Cortex of kidney (tissue), 1 donor: ENCODE measurements at places on chromosomes 7 and 10.

DNA sequence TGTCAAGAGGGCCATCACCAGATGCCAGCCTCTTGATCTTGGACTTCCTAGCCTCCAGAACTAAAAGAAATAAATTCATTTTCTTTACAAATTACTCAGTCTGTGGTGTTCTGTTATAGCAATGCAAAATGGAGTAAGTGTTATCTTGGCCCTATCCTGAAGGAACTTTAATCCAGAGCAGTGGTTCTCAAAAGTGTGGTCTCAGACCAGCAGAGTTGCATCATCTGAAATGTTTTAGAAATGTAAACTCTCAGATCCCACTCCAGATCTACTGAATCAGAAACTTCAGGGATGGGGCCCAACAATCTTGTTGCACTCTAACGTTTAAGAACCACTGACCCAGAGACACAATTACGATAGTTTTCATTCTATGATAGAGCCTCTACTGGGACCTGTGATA lies 3.2 kb upstream of the SUPV3L1 start:
- no peak for DNase-seq

GRCh38 chr10:128480601-128481000 lies 354.4 kb upstream of the MKI67 start:
- DNase-seq: no peak

DNA sequence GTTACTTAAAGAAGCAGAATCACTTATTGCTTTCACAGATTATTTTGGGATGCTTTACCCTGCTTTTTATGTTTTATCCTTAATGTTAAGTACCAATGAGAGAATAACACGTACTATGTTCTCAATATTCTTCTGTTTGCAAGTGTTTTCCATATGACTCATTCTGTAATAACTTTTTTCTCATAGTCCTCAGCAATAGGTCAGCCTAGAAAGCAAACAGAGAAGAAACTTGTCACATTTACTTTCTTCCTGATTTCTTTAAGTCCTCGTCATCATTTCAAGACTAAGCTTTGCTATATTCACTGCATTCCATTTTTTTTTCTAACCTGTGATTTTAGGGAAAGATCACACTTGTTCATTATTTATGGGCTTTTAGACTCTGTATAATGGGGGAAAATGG lies 6.8 kb upstream of the AGR2 start:
- DNase-seq: no peak

- DNase-seq: no peak
Observed at GRCh38 chr7:112648781-112649180, 141.4 kb downstream of the TMEM168 start.

DNA sequence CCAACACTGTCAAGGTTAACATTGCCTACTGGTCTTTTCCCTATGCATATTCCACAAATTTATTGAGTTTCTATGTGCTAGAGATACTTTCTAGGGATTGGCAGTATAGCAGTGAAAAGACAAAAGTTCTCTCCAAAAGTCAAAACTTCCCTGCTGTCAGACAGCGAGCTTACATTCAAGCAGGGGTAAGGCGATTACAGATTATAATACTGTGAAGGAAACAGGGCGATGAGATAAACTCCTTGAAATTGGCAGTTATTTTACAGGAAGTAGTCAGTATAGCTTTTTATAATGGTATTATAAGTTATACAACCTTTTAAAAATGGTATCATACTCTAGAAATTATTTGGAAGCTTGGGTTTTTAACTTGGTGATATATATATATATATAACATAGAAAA lies 9.9 kb downstream of the VPS50 start:
- DNase-seq: no peak

GRCh38 chr10:118035354-118036005 lies 11.3 kb downstream of the RAB11FIP2 start:
- DNase-seq: no peak

DNA sequence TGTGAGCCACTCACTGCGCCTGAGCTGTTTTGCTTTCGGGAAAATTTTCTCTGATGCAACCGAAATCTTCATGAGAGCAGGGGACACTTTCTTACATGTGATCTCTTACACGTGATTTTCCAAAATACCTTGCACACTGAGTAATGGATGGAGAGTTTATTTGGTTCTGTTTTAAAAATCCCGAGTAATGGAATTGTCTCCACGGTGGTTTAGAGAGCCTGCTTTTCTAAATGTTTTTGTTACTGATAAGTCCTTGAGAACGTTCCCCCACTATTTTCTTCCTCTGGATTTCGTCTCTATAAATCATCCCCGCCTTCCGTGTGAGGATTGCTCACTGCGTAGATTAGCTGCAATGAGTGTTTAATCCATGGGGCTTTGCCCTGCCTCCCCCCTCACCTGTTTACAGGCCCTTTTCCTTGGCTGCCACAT lies 25.7 kb downstream of the CAMK1D start:
- no peak for DNase-seq

DNA sequence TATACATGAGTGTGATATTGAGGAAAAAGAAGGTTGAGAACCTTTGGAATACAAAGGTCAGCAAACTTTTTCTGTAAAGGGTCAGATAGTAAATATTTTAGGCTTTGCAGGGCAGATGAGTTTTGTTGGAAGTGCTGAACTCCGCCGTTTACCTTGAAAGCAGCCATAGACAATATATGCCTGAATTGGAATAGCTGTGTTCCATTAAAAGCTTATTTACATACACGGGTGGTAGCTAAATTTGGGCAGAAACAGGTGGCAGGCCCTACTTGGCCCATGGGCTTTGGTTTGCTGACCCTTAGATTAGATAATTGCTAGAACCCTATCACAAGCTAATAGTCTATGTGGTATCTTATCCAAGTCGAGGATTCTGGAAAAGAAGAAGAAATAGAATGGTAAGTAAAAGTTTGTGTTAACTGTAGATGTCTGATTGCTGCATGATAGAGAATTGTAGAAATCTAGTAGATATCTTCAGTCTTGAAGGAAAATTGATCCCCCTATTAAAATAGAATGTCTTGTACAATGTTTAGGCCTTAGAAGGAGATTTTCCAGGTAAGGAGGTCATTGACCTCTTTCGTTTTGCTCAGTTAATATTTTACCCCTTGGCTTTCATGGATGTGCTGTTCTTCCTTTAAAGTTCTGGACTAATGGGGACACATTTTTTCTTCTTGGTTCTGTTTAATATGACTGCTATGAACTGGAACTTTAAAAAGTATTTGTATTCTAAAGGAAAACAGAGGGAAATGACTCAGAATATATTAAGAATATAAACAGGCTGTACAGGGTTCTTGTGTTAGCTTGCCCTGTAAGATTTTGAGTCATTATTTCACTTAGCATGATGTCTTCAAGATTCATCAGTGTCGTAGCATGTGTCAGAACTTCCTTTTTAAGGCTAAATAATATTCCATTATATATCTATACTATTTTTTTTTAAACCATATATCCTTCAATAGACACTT lies 8.0 kb downstream of the RBM33 start:
- DNase-seq: no peak

- DNase-seq: no peak
Observed at GRCh38 chr10:76576276-76576962, 1061.2 kb downstream of the KCNMA1 start.

- DNase-seq: no peak
Observed at GRCh38 chr10:66627156-66627555, 298.7 kb upstream of the LRRTM3 start.

GRCh38 chr10:63094405-63094804 lies 38.7 kb upstream of the NRBF2 start:
- no peak for DNase-seq

DNA sequence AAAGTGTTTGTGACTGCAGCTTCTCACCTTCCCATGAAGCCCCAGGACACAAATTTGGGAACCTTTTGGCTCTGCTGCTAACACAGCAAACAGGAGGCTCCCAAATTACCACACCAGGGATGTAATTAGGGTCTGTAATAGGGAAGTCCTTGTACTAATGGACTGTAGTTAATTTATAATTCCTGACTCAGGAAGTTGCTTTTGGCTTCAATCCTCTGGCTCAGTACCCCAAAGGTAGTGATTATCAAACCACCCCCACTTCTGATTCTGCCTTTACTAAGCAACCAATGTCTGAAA lies 3.8 kb upstream of the MALSU1 start:
- no peak for DNase-seq
